Heart left ventricle (tissue), 16 donors: ENCODE measurements at places on chromosomes 1 and 21. TPM values are rescaled to one million over a fixed set of nuclear protein-coding genes. Genes with fewer than 3 reads are reported as not detected.
A peak's percentile ranks its signal among the peaks of the same experiment; 100 is the strongest.

DNA sequence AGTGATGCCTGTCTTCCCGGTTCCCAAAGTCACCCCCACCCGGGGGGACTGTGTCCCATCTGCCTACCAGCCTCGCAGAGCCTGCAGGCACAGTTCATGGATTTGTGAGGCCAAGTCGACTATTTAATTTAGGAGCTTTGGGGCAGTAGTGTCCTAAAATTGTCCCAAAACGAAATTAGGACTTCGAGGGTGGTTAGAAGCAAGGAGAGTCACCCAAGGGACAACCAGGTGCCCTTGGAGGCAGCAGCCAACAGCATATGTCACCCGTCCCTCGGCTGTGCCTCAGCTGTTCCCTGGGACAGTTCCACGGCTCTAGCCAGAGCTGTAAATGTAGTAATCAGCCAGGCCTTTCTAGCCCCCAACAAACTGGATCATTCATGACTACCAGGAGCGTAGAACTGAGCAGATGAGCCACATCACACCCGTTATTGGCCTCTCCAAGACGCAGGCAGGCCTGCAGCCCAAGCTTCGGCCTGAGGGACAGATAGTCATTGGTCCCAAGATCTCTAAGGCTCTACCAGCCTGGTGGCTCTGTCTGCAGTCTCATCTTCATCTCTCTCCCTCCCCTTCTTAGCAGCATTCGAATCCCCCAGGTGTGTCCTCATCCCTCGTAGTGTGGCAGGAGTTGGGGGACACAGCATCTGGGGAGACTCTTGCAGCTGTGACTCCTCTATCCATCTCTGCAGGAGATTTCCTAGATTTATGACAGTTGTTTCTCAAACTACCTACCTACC, 2.9 kb downstream of the PAX7 start:
- no peak for DNase-seq

DNA sequence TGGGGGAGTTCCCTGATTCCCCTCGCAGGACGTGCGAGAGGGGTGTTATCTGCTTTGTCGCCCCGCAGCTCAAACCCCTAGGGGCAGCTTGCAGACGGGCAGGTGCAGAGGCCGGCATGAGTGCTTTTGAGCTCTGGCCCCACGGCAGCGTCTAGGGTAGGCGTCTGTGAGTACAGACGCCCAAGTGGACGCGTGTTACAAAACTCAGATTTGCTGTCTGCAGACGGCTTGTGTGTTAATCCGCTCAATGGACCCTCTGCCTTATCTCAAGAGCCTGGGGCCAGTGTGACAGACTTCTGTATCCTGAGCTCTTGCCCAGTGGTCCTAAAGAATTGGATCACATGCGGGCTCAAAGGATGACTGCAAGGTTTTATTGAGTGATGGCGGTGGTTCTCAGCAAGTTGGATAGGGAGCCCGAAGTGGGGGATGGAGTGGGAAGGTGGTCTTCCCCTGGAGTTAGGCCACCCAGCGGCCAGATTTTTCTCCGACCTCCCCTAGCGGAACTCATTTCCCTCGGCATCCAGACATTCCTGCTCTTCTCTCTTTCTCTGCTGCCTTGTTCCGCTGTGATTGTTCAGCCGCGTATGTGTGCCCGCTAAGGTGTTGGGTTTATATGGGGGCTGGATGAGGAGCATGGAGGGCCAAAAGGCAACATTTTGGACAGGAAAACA, 9.4 kb downstream of the CFHR4 start:
- no peak for DNase-seq

DNA sequence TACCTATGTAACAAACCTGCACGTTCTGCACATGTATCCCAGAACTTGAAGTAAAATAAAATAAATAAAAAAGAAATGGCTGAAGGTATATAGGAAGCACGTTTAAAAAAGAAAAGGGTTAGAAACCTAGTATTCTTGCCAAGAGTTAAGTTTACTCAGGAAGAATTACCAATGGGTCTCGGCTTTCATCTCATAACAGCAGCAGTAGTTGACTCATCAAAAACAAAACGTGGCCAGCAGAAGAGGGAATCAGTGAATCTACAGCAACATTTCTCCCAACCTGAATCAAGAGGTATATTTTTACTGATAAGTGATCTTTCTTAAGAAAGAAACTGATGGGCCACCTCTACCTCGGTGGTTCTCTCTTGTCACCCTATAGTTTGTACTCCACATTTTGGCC, 340.3 kb downstream of the BRINP2 start:
- no peak for DNase-seq

DNA sequence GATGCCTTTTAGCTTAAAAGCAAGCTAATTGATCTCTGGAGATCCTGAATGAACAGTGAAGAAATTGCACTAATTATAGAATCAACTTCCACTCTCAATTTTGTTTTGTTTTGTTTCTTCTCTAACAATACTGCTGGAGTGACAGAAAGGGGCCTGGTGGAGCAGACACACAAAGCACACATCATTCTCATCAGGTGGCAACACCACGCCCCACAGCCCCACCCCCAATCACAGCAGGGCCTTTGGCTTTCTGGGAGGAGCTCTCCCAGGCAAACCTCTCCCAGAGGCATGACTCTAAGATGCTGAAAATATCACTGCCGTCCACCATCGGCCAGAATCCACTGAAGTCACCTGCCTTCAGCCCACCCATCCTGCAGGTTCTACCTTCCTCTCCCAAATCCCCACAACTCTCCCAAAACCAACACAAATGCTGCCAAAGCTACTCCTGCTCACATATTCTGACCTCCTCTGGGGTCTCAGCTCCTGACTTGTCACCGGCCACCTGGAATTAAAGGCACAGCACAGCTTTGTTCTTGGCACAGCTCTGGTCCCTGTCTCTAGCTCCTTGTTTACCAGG, 120.7 kb downstream of the GRIK3 start:
- DNase-seq, result no peak

- DNase-seq, result no peak
Observed at GRCh38 chr1:40407453-40407852, 33.9 kb downstream of the SMAP2 start.

CA14 gene
- 4.2 TPM for total RNA-seq

DNA sequence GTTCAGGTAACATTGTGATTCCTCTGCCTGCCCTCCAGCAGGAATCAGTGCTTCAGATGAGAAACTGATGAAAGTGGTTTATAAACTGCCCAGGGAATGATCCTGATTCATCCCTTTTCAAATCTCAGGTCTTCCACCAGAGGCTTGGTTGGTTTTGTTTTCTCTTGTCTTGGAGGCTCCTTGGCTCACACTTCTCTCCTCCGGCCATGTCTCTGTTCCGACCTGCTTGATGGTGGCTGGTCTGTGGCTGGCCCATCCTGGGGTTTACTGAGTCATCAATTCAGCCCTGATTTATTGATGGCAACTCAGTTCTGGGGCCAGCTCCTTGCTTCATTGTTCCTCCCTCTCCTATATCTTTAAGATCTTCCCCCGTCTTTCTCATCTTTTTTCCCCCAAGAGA, 56.6 kb upstream of the SLC2A1 start:
- no peak for DNase-seq

GRCh38 chr1:211515090-211516023, 23.4 kb upstream of the RD3 start:
- DNase-seq, result peak; percentile 84

NOTCH2NLA gene
- 13.7 TPM for total RNA-seq

- DNase-seq, result no peak
Observed at GRCh38 chr1:244068567-244068966, 17.5 kb downstream of the ZBTB18 start.

ADGRL4 gene
- total RNA-seq, result 41.1 TPM

RHBG gene
- not detected for total RNA-seq

PDE4B gene
- total RNA-seq, result 30.6 TPM

DNA sequence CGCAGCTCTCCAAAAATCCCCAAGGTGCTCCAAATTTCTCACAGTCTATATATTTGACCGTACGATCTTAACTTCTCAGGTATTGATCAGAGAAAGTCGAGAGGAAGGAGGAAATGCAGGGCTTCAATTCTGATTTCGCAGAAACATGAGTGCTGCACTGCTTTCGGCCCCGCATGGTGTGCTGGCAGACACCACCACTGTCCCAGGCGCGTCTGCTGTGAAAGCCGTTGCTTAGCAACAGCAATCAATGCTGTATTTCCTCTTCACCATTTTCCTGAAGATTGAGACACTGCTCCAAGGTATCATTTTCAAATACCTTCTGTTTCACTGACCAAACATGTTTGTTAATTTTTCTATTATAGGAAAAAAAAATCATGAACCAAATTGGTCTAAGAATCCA, 296.3 kb downstream of the SMYD3 start:
- DNase-seq, result no peak

GRCh38 chr1:65001231-65001792, 35.0 kb upstream of the JAK1 start:
- peak; percentile 87 for DNase-seq

PLA2G2F gene
- total RNA-seq, result not detected

DNA sequence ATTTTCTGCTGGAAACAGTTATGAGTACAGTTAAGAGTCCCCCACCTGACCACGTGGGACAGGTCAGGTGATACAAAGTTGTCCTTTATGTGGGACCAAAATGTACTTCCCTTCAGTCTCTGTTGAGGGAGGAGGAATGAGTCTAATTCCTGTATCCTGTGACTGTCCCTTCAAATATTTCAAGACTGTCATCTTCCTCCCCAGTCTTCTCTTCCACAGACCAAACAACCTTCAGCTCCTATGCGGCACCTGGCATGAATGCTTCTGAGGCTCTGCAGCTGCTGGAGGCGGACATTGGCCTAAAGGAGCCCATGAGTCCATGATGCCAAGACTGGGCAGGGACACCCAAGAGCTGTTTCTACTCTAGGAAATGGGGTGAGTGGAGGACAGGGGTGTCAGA, 72.1 kb upstream of the SIM2 start:
- no peak for DNase-seq

GRCh38 chr1:113901191-113901590, 3.4 kb downstream of the AP4B1 start:
- no peak for DNase-seq

GPR161 gene
- total RNA-seq, result 1.4 TPM

PAQR6 gene
- 1.4 TPM for total RNA-seq

DNA sequence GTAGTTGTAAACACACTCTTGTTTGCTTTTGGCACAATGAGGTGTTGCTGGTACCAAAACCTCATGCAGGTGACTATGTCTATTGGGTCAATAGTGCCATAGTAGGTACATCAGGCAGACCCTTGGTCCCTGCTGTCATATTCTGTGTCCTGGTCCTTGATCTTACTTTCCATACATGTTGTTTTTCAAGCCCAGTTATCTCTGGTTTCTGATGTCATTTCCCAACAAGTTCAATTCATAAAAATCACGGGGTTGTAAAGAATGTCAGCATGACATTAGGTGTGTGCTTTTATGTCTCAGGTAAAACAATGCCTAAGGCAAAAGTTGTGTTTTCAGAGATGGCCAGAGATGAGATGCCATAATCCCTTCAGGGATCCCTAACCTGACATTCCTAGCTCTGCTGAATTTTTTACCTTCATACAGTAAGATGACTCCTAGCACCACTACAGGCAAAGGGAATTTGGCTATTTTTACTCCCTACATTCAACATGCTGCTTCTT, 390.3 kb upstream of the PKN2 start:
- no peak for DNase-seq

PCBP3 gene
- 2.4 TPM for total RNA-seq

DNA sequence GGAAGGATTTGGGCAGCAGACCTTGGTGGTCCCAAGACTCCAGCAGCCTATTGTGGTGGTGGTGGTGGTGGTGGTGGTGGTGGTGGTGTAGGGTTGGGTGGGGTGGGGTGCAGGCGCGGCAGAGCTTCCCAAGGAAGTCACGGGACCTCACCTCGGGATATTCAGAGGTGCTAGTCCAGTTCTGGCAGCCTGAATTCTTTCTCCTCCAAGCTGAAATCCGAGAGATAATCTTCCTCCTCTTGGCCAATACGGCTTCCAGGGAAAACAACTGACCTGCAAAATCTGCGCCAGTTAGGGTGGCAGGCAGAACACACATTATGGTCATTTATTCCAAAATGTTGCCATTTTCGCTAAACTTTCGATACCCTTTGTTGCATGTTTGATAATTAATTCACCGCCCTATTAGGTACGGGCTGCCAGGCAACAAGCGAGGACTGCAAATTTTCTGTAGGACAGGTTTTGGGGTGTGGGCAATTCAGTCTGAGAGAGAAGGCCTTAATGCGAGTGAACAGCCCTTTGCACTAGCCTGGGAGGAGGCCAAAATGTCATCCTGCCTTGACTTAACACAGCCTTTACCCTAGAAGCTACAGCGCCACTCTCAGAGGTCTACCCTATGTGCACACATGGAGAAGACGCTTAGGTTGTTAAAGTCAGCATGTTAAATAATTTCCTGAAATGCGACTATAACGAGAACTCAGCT, 33.2 kb upstream of the BSDC1 start:
- DNase-seq, result no peak

DNA sequence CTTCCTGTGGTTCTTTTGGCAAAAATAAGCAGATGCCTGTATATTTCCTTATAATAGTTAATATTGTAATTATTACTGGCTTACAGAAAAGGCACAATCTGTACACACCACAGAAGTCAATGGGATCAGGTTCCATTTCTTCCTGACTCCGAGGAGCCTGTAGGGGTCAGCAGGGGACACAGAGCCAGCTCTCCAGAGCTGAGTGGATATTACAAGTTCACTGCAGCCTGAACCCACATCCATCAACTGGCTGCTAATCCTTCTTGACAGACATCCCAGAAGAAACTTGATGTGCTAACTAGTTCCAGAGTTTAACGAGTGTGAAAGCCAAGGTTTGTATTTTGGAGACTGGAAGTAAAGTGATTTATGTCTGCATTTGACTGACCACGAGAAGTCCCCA, 203.8 kb downstream of the LMX1A start:
- no peak for DNase-seq

- no peak for DNase-seq
Observed at GRCh38 chr1:52237430-52237829, 95.5 kb downstream of the ZFYVE9 start.

- no peak for DNase-seq
Observed at GRCh38 chr1:171212607-171213351, 27.7 kb downstream of the FMO2 start.

DNA sequence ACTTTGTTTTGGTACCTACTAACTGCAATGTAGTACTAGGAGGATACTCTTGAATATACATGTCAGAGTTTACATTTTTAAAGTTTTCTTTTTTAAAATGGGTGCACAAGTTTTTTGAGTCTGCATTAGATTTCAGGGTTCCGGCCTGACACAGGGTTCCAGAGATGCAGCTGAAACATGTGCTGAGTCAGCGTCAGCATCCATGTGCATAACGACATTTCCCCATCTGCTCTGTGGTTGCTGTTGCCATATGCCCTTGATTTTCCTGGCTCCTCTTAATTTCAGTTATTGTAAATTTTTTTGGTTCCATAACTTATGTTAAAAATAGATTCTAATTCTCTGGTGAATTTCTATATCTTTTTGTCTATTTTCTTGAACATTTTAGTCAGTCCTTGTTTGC, 12.3 kb upstream of the METTL13 start:
- no peak for DNase-seq

GRCh38 chr1:89910780-89911179, 84.1 kb upstream of the ZNF326 start:
- DNase-seq, result no peak
